ENCODE measurements at places on chromosomes 2 and 18.

DNA sequence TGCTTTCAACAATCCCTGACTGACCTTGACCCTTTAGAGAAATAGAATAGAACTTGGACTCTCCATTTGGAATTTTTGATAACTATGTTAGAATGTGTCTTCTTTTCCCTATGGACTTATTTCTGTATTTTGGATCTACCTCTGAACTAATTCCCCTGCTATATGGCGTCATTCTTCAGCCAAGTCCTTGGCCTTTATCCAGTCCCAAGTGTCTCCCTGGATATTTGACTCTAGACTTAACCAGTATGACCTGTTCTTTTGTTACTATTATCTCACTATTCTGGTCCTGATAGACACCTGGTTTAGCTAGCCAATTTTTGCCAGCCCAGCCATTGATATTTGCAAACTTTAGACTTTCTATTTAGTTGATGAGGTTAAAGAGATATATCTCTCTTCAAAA, 186.8 kb downstream of the KCNS3 start:
- DNase-seq = no peak

- no peak for DNase-seq
These were observed at the start of gene SPHKAP for GRCh38 chr2:228181098-228182019. Gene SPHKAP, minus strand, starts transcription at chr2:228181687. Its CDS starts 89 bp downstream, at chr2:228181598.

GRCh38 chr2:9705196-9705595, 74.4 kb upstream of the YWHAQ start:
- DNase-seq = no peak

- no peak for DNase-seq
These were observed 38.8 kb downstream of the GALM start for GRCh38 chr2:38704664-38705063.
